ENCODE measurements at places on chromosomes 4 and X.

GRCh38 chrX:51742586-51742985, 656 bp upstream of the GSPT2 start:
- DNase-seq: no peak

GRCh38 chr4:135371137-135371536, 1169.5 kb upstream of the PABPC4L start:
- DNase-seq: no peak

DNA sequence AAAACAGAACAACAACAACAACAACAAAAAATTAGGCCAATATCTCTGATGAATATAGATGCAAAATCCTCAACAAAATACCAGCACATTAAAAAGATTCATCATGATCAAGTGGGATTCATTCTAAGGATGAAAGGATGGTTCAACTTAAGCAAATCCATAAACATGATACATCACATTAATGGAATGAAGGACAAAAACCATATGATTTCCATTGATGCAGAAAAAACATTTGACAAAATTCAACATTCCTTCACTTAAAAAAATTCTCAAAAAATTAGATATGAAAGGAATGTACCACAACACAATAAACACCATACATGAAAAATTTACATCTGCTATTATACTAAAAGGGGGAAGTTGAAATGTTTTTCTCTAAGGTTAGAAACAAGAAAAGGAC, 103.3 kb downstream of the IL15 start:
- no peak for DNase-seq

- DNase-seq: no peak
These were observed 33.3 kb downstream of the MEPE start for GRCh38 chr4:87865960-87866598.

DNA sequence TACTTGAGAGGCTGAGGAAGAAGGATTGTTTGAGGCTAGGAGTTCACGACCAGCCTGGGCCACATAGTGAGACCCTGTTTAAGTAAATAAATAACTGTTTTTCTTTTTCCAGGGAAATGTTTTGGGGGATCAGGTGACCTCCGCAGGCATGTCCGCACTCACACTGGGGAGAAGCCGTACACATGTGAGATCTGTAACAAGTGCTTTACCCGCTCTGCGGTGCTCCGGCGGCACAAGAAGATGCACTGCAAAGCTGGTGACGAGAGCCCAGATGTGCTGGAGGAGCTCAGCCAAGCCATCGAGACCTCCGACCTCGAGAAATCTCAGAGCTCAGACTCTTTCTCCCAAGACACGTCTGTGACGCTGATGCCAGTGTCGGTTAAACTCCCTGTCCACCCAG, 30.5 kb downstream of the ZBTB49 start:
- no peak for DNase-seq

DNA sequence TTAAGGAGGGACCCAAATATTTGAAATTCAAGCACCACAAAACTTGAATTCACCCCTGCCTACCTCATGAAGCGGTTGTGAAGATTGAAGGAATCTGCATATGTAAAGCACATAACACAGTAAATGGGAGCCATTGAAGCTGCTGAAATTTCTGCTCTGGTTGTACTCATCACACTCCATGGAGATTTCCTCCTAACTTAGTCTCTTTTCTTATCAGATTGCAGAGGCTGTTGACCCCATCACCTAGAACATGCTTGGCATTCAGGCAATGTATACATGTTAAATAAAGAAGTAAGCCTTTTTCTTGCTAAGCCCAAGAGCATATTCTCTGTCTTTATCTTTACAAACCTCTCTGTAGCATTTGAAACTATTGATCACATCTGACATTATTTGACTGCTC, 104.9 kb upstream of the TNIP3 start:
- no peak for DNase-seq

GRCh38 chr4:80231180-80231579, 33.9 kb downstream of the PRDM8 start:
- DNase-seq: no peak

DNA sequence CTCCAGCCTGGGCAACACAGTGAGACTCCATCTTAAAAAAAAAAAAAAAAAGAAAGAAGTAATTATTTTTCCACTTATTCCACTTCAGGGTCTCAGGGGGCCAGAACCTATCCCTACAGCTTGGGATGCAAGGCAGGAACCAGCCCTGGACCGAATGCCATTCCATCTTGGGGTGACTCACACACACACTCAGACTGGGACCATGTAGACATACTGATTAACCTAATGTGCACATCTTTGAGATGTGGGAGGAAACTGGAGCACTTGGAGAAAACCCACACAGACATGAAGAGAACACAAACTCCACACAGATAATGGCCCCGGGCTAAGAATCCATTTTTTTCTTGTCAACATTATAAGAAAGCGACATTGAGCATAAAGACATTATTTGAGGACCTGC, 132.5 kb downstream of the PTTG2 start:
- no peak for DNase-seq

DNA sequence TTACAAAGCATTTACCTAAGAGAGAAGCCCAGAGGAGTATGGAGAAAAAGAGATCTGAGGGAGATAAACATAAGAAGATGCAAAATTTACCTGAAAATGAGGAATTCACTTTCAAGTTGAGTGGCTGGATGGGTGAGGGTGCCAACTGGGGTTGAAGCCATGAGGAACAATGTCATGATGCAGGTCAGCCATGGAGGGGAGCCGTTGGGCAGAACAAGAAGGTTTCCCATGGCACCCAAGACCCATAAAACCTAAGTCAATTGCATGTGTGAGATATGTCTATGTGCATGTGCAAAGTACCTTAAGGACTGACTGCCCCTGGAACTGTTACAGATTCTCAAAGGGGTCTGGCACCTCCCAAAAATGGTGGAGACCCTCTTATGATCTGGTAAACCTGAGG, 46.6 kb upstream of the PRRG1 start:
- no peak for DNase-seq

DNA sequence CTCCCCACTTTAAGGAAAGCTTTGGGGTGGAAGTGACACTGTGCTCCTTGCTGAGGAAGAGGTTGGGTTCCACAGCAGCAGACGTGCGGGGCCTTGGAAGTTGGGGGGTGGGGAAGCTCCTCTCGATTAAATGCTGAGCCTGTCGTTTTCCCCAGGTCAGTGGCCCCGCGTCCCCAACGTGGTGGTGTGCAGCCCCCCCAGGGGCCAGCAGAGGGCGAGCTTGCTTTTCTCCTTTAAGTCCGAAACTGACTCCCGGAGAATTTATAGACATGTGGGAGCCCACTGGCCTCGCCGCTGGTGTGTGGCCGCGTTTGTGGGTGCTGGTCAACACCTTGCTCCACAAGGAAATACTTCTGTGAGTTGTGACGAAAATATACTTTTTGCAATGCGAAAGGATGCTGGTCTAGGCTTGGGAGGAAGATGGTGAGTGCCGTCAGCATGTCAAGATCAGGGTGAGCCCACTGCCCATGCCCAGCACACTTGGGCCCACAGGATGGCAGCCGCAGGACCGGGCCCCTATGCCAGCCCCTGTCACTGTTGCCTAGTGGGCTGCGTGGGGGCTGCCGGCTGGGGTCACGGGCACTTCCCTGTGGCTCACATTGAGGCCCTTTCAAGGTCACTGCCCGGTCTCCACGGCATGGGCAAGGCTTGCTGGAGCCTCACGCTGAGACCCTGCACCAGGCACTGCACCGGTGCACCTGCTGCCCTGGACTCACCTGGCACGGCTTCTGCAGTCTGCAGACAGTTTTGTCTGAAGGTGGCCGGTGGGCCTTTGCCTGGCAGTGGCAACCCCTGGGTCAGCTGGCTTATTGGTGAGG, 9.4 kb downstream of the UVSSA start:
- DNase-seq: no peak

GRCh38 chr4:150976478-150977118, 38.5 kb downstream of the LRBA start:
- no peak for DNase-seq

DNA sequence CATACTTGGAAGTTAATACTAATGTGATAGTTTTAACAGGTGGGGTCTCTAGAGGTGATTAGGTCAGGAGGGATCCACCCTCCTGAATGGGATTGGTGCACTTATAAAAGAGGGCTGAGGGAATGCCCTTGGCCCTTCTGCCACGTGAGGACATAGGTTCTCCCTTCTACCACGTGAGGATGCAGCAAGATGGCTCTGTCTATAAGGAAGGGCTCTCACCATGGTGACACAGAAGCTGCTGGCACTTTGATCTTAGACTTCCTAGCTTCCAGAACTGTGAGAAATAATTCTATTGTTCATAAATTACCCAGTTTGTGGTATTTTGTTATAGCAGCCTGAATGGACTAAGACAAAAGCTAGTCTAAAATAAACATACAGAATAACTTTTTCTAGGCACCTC, 1.0 kb downstream of the AADAT start:
- DNase-seq: no peak

- no peak for DNase-seq
These were observed 167.5 kb upstream of the DGKK start for GRCh38 chrX:50638123-50638522.

GRCh38 chr4:7922466-7922865, 17.2 kb downstream of the AFAP1 start:
- no peak for DNase-seq

DNA sequence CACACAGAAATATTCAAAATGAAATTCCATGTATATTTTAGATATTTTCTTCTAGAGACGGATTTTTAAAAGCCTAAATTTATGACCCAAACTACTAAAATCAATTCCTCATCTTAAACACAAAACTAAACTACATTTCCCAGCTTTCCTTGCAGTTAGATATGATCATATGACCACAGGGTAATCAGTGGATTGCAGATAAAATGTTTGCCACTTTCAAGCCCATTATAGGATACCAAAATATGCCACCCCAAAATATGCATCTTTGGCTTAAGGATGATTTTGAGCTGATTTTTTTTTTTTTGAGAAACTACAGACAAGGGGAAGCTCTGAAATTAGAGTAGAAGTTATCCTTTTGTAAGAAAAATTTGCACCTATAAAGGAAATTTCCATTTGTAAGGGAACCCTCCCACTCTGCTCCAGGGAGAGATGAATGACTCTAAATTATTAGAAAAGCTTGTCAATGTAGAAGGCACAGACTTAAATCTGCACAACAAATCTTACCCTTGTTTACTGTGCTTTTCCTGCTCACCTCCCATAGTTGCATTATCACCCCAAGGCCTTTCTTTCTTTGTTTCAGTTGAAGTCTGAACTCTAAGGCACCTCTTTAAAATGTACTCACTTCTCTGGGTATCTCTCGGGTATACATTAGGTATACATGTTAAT, 503.0 kb downstream of the PDHA2 start:
- DNase-seq: no peak

DNA sequence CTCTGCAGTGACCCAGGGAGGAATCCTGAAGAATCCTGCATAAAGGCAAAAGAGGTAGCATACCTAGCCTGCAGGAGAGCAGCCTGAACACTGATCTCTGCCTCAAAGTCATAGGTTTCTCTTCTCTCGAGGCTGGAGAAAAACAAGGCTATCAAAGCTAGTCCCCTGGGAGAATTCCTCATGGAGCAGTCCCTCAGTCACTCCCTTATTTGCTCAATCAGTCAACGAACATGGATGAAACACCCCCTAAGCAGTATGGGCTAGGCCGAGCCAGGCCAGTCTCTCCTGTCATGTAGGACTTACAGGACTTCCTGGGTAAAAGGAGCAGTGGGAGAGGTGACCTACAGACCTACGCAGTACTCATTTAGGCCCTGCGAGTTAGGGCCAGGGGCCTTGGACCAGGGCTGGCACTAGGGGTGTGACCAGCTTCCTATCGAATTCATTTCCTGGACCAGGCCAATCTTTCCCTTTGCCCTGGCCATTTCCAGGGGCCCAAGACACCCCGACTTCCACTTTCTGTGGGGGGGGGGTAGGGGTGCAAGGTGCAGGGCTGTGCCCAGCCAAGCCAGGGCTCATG, 164.1 kb downstream of the EFNB1 start:
- DNase-seq: no peak

DNA sequence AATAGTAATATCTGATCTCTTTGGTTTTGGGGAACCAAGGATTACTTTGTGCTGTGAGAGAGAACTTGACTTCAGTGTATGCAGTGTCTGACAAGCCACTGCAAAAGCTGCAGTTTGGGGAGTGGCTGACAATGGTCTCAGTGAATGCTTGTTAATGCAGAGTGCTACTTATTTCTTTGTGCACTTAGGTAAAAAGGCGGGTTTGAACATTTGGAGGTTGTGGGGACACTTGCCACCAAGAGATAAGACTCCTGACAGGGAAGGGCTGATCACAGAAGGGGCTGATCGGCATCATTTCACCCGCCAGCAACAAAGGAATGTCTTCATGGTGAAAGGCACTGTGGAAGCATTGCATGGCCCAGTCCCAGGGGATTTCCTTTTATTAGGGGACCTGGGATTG, 28.6 kb upstream of the USP46 start:
- DNase-seq: no peak

- DNase-seq: no peak
These were observed 298.1 kb downstream of the UNC5C start for GRCh38 chr4:95250544-95251137.

- no peak for DNase-seq
These were observed 37.9 kb downstream of the SGMS2 start for GRCh38 chr4:107862658-107863057.

GRCh38 chr4:21742326-21742725, 206.2 kb downstream of the KCNIP4 start:
- no peak for DNase-seq

GRCh38 chr4:1115528-1116293, 2.3 kb upstream of the RNF212 start:
- DNase-seq: no peak

- no peak for DNase-seq
These were observed 46.4 kb upstream of the SPRY1 start for GRCh38 chr4:123350191-123350544.

- DNase-seq: no peak
These were observed 620.0 kb downstream of the RAPGEF2 start for GRCh38 chr4:159722918-159723317.

DNA sequence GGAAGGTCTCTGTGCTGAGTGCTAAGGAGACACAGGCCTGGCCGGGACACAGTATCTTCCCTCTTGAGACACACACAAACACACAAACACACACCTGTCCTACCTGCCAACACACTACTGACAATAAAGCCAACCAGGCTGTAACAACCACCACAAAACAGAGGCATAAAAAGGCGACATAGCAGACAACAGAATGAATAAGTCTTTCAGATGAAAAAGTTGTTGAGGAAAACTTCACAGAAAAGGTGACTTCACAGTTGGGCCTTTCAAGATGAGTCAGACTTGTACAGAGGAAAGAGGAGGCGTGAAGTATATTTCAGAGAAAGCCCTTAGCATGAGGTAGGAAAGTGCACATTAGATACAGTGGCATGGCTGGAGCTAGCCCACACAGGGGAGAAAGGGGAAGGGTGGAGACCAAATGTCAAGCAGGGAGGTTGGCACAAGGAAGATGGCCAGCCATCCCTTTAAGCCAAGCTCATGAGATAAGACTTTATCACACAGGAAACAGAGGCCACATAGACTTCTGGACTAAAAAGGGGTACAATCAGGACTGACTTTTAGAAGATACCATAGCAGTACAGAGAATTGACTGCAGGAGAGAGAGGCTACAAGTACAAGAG, 54.0 kb downstream of the SLC9A7 start:
- no peak for DNase-seq

GRCh38 chr4:22573198-22573597, 57.3 kb upstream of the ADGRA3 start:
- no peak for DNase-seq

- DNase-seq: no peak
These were observed 98.3 kb downstream of the ARHGAP24 start for GRCh38 chr4:85573270-85573669.

GRCh38 chrX:78066110-78066509, 37.9 kb upstream of the PGK1 start:
- DNase-seq: no peak
